Stimulated activated CD4-positive, alpha-beta T cell treated with anti-CD3 and anti-CD28 coated beads, Interleukin-15, amount 100 ng/mL, for 24 hours (primary cell): ENCODE measurements at places on chromosomes 2 and 18.

DNA sequence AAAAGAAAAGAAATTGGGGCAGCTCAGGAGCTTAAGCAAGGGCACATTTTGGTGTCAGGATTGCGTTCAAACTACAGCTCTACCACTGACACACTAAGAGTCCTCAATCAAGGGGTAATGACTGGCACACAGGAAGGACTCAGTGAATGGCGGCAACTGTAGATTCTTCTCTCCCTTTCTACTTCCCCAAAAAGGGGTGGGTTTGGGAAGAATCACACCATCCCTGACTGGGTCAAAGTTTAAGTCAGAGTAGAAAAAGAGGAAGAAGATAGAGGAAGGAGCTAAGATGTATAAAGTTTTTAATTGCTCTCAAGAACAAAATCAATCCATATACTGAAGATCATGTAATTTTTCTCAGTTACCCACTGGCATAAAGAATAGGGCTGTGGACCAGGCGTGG is 2.6 kb downstream of the NLRC4 start:
- no peak for DNase-seq

- DNase-seq: no peak
Observed at GRCh38 chr18:53701697-53702096, 522.8 kb downstream of the MBD2 start.

- DNase-seq: no peak
Observed at GRCh38 chr2:25620077-25620476, 53.3 kb downstream of the DTNB start.

- DNase-seq: no peak
Observed at GRCh38 chr2:113273981-113274380, 4.7 kb downstream of the PAX8 start.

- no peak for DNase-seq
Observed at GRCh38 chr18:68826121-68826520, 28.2 kb downstream of the CCDC102B start.

- DNase-seq: no peak
Observed at GRCh38 chr2:26457251-26457666, 20.7 kb downstream of the OTOF start.

DNA sequence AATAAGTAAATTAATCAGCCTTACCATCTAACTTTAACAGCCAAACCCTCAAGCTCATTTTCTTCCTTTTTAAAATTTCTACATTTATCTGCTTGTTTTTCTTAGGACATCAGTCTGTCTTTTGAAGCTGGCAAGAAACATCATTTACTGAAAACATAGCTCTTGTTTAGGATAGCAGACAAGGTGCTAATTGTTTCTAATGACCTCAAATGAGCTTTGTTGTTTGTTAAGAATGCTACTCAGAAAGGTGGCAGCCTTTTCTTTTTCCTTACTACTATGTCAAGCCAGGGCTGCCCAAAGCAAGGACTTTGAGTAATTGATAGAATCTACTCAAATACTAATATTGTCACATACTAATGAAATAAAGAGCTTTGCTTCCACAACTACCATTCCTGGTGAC is 171.8 kb downstream of the LRP1B start:
- no peak for DNase-seq

DNA sequence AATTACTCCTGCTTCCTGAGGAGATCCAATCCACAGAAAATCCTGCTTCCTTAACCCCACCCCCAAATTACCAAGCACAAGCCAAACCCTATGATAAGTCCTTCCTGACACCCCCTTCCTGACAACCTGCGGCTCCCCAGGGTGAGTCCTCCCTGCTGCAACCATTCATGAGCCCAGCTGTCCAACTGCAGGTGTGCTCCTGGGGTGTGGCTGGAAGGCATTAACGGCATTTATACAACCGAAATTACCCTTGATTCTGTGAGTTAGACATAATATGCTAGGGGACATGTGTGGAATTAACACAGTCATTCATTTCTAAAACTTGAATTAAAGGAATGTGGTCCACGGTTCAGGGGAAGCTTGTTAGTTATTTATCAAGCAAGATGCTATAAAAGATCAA is 119.0 kb upstream of the ALKAL2 start:
- no peak for DNase-seq

GRCh38 chr2:218292048-218293014 is at the start of gene TMBIM1:
Gene TMBIM1, minus strand, starts transcription at chr2:218292503. Its CDS starts 10,362 bp downstream, at chr2:218282141.
- peak; percentile 83 for DNase-seq

DNA sequence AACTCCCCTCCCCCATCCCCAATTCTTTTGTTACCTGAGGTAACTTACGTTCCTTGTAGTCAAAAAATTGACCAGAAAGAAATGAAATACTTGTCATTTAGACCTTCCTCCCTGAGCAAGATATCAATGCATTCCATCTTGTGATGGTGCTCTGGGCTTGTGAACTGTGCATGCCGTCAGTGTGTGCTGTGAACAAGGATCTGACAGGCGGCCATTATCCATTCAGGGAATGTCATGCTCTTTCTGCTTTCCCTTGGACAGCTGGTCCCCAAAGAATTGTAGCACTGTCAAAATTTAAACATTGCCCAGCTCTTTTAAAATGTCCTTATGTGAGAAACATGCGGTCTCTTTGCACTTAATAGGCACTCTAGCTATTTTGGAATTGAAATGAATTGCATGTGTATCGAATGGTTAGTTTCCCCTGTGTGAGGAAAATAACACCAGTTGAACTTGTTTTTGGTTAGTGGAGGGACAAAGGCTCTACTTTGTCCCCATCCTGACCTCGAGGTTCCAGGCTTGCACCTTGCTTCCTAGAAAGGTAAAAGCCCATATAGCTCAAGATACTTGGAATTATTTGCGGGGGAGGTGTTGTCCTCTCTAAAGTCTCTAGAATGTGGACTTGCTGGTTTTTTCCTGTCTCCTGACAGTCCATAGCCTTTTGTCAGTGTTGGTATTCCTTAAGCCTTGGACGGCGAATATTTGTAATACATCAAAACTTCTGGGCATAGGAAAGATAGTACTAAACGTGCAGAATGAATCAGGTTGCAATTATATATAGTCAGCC is 350.9 kb downstream of the NUP35 start:
- no peak for DNase-seq

DNA sequence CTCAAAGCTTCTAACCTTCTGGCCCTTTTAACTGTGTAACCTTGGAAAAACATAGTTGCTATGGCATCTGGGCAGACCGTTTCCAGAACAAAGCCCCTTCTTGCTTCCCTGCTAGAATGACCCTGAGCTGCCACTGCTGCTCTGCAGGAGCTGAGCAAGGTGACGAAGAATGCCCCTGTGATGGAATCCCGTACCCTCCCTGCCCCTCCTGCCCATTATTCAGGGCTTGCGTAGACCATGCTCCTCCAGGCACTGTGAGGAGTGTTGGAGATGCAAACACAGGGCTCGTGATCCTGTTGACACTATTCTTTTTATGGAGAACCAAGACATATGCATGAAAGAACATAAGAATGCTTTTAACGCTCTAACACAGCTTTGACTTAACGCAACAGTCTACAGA is 191.1 kb downstream of the CDH2 start:
- no peak for DNase-seq

GRCh38 chr2:143934626-143935481 is 585.1 kb downstream of the ZEB2 start:
- DNase-seq: no peak

GRCh38 chr2:8677646-8678592 is 3.9 kb upstream of the ID2 start:
- DNase-seq: peak; percentile 53

DNA sequence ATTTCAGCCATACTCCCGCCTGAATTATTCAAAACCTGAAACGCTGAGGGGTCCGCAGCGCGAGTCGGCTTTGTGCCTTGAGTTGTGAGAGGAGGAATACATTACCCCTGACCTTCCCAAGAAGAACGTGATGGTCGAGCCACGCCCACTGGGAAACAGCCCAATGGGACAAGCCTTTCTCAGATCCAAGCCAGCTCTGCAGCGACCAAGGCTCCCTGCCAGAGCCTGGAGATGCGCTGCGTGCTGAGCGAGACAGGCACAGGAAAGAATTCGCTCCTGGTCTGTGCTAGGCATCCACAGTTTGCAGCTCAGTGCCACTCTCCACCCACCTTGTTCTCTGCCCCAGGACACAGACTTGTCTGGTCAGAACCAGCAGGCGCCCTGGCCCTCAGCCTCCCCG is 74.1 kb upstream of the GLI2 start:
- no peak for DNase-seq

DNA sequence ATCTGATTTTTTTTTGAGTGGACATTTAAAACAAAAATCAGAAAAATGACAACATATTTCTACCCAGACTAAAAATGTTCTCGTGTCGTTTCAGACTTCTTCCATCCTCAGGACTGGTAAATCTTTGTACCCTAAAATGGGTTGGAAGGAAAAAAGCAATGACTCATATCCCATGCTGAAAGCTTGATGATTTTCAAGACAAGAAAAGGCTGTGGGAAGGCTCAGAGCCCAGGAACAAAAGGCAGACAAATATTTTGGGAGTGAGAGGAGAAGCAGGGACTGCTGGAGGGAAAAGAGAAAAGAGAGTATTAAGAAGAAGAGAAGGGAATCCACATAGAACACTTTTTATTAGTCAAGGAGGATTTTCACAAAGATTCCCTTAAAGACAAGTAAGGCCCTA is 77.1 kb upstream of the CTAGE1 start:
- no peak for DNase-seq

- no peak for DNase-seq
Observed at GRCh38 chr2:217609952-217610351, 392.8 kb downstream of the TNS1 start.

- no peak for DNase-seq
Observed at GRCh38 chr2:149709496-149710263, 122.1 kb upstream of the MMADHC start.

DNA sequence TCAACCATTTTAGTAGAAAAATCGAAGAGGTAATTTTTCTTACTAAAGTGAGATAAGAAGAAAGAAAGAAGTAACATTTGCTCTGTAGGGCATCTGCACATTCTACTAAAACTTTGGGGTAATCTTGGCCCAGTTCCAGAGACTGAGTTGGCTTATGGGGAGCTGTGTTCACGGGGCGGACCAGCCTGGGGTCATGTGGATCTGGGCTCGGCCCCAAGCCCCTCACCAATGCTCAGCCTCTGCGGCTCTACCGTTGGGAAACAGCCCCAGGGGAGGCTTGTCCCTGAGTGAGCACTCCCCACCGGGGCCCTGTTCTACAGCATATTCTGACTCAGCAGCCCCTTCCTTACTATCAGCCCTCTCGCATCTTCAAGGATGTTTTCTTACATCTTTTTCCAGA is 132.3 kb downstream of the RTP5 start:
- no peak for DNase-seq

- no peak for DNase-seq
Observed at GRCh38 chr2:2542966-2543611, 212.0 kb upstream of the MYT1L start.

DNA sequence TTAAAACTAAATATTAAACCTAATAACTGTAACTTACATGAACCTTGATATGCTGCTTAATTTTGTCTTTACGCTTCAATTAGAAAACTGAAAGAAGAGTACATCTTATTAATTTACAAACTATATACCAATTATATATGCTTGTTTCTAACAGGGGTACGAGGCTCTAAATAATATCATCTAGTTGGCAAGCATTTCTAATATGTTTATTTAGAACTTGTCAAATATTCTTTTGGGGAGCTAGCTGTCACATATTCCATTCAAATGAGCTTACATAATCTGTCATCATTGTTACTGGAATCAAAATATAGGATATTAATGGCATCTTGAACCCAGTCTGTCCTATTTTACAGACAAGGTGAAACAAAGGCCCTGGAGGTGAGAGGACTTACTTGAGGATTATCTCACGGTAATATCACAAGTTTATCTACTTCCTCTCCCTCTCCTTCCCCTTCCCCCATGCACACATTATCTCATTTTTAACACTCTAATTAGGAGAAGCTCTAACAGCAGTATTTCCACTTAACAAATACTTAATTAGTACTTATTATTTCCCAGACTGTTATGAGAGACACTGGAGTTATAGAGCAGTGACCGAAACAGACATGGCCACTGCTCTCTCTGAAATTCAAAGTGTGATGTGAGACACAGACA is 3.5 kb downstream of the PRKD3 start:
- no peak for DNase-seq

- DNase-seq: no peak
Observed at GRCh38 chr18:12442946-12443345, 35.2 kb downstream of the PRELID3A start.

- DNase-seq: no peak
Observed at GRCh38 chr2:43038696-43039094, 187.7 kb downstream of the ZFP36L2 start.

DNA sequence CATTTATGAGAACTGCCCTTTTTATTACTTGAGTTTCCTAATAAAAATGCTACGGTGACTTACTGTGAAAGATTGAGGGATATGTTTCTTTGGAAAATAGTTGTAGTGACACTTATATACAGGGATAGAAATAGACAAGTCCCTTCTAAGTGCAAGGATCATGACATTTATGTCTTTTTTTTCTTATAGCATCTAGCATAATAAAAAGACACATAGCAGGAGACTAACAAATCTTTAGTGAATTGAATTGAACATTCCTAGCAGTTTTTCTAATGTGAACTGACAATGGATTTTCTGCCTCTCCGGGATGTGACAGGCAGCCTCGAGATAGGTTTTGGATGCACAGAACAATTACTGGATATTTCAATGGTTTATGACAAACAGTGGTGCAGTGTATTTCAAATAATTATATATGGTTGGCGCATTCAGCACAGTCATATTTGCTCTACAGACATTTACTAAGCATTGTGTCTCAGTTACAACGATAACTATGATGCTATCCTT is 562.8 kb downstream of the ADCYAP1 start:
- DNase-seq: no peak

DNA sequence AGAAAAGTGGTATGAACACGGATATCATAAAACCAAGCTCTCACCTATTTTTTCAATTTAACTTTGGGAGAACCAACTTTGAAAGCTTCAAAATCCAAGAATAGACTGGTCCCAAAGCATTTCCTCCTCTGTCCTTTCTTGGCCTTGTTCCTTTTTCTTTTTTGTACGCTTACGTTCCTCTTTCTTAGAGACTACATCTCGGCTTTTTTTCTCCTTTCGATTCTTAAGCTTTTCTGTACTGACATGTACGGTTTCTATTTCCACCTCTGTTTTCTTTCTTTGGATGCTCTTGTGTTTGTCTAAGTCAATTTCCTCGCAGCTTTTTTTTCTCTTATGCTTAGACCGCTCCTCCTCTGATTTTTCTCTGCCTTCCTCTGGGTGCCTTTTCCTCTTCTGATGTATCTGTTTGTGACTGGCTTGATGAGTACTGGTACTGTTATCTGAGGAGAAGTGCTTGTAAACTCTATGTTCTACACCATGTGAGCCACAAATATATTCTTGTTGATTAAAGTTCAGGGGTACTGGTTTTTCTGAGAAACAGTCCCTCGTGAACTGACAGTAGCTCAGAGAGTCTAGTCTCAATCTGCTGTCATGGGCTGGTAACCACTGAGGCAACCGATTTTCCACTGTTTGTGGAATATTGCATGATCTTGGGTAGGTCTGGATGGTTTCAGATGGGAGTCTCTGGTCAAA is 11.5 kb upstream of the RNU2-63P start:
- no peak for DNase-seq

GRCh38 chr2:12201369-12201768 is 454.9 kb downstream of the LPIN1 start:
- no peak for DNase-seq
